ENCODE measurements at places on chromosomes 5 and 9.

DNA sequence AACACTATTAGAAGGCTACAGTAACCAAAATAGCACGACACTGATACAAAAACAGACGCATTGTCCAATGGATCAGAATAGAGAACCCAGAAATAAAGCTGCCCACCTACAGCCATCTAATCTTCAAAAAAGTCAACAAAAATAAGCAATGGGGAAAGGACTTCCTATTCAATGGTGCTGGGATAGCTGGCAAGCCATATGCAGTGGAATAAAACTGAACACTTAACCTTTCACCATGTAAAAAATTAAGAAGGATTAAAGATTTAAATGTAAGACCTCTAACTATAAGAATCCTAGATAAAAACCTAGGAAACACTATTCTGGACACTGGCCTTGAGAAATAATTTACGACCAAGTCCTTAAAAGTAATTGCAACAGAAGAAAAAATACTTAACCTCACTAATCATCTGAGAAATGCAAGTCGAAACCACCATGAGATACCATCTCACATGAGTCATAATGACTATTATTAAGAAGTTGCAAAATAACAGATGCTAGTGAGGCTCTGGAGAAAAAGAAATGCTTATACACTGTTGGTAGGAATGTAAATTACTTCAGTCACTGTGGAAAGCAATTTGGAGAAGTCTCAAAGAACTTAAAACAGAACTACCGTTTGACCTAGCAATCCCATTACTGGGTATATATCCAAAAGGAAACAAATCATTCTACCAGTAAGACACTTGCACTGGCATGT, 203.3 kb upstream of the CDH9 start:
- DNase-seq: no peak

DNA sequence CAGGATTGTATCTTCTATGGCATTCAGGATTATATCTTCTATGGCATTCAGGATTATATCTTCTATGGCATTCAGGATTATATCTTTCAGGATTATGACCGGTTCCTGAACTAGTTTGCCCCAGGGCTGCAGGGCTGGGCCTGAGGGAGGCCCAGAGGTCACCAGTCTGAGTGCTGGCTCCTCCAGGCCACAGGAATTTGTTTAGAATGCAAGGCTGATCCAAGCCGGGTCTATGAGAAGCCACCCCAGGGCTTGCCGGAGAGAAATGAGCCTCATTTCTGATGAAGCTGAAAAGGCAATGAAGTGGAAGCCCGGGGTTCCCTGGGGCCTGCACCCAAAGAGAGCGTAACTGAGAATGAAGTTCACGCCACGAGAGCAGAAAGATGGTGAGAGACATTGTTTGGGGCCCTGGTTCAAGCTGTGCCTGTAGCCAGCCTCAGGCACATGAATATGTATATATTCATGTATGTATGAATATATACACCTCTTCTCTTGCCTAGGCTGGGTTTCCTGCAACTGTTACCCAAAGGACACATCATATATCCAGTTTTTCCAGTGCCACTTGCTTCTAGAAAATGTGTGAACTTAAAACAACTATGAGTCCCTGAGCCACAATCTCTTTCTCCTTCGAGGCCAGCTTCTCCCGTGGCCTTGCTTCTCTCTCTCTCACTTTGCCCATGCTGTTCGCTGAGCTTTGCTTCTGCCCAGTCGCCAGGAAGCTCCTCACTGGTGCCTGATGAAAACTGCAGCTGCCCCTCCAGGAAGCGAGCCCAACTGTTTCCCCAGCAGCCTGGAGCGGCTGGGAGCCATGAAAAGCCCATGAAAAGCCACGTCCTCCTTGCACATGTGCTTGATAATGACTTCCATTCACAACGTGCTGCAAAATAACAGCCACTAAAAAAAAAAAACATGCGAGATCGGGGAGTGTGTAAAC, 62.3 kb downstream of the GTF3C4 start:
- DNase-seq: no peak

- no peak for DNase-seq
Measured at GRCh38 chr5:67694810-67695191, 498.2 kb upstream of the CD180 start.

DNA sequence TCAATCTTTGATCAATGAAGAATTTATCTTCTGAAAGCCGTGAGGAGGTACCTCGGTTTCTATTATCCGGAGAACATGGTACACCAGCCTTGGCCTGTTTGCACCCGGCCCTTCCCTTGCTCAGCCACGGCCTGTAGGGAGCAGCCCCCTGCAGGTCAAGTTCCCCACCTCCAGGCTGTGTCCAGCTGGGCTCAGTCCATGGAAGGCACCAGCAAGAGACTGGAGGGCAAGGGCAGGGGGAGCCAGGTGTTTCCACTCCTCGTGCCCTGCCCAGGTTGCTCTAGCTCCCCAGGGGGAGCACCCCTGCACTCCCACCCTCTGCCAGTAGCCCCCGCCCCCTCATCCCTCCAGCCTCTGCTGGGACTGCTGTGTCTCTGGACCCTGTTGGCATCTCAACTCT, 87.3 kb upstream of the ADAMTS2 start:
- no peak for DNase-seq

DNA sequence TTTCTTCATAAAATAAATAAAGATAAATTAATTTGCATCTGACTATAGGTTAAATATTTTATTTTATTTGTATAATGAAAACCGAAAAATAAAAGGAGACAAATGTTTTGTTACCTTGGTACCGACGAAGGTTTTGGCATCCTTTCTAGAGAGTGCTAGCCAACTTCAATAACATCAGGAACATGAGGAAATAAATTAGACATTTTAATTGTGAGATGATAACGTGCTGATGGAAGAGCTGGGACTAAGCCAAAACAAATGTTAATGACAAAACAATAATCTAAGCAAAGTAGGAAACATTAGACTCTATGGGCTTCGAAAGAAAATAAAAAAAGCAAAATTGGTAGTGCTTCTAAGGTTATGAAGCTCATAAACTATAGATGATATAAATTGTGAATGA, 201.0 kb downstream of the IRX2 start:
- no peak for DNase-seq

DNA sequence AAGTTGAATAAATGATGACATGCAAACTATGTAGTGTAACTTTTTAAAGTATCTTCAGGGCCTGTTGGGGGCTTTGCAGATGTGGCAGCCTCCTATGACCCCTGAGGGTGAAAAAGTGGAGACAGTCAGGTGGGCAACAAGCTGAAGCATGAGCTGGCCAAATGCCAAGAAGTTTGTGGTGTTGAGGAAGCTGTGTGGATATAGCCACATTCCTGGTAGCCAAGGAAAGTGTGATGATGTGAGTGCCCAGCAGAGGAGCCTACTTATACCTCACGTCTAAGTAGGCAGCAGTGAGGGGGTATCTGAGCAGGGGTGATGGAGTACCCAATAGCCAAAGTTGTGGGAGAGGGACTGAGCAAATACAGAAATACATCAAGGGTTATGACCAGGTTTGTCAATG, 621.2 kb upstream of the CDH6 start:
- DNase-seq: no peak

GRCh38 chr5:146399481-146399880, 47.7 kb upstream of the TCERG1 start:
- DNase-seq: no peak

DNA sequence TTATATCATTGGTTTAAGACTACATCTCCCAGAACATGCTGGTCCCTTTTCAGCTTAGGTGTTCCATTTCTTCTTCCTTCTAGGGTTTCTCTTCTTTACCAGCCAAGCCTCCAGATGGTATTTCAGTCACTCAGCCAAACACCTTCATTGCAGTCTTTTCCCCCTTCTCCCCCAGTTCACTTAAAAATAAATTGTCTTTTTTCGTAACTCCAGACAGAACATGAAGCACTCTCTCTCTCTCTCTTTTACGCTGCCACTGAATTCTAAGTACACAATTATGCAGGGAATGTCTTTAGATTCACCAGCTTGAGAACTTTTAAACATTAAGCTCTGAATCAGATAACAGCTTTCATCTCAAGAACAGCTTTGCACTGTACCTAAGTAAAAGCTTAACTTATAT, 419.7 kb upstream of the BRINP1 start:
- DNase-seq: no peak

DNA sequence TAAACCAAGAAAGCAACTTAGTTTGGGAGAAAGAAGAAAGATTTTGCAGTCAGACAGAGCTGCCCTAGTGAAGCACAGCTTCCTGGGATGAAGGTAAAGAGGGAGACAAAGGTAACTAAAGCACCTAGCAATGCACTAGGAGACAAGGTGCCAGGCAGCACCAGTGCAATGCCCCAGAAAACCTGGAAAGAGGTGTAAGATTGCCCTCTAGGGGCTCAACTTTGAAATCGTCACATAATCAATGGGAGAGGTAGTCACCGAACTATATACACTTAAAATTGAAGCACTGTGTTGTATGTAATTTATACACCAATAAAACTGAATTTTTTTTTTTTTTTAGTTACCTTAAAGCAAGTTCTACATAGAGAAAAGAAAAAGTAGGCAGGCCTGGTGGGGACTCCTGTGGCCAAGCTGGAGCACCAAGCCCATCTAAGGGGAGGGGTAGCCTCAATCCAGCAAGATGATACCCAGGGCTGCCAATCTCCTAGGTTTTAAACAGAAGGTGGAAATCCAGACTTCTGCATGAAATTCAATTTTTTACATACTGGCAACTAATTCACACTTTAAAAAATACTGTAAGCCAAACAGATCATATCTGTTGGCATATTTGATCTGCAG, 48.2 kb downstream of the CDK5RAP2 start:
- no peak for DNase-seq
